Ovary (tissue), 10 donors: ENCODE measurements at places on chromosomes 7 and 10. TPM values are rescaled to one million over a fixed set of nuclear protein-coding genes. Genes with fewer than 3 reads are reported as not detected.
A peak's percentile ranks its signal among the peaks of the same experiment; 100 is the strongest.

Gene SPDYE2B
- not detected for total RNA-seq

Gene GAD2
- total RNA-seq, result not detected

Gene EPO
- total RNA-seq, result not detected

Gene OGDHL
- total RNA-seq, result 2.9 TPM

Gene DPP6
- total RNA-seq, result 3.9 TPM

Gene PCGF5
- total RNA-seq, result 35.8 TPM

Gene SSC4D
- 1.4 TPM for total RNA-seq

DNA sequence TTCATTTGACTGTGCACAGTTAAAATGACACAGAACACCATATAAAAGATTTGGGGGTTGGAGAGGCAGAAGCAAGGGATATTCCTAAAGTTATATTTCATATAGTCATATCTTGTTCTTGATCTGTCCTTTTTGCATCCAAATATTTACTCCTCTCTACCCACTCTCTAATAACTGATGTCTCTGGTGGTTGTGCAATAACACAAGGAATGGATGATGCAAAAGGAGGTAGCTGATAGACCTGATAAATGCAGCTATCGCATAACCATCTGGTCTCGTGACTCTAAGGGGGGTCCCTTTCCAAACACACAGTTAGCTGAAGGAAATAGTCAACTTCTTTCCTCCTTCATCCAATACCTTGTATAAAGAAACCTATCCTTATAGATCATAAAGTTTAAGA lies 123.1 kb downstream of the POLR1F start:
- DNase-seq, result no peak

- DNase-seq, result no peak
These were observed 75.1 kb downstream of the HGF start for GRCh38 chr7:81694711-81695110.

DNA sequence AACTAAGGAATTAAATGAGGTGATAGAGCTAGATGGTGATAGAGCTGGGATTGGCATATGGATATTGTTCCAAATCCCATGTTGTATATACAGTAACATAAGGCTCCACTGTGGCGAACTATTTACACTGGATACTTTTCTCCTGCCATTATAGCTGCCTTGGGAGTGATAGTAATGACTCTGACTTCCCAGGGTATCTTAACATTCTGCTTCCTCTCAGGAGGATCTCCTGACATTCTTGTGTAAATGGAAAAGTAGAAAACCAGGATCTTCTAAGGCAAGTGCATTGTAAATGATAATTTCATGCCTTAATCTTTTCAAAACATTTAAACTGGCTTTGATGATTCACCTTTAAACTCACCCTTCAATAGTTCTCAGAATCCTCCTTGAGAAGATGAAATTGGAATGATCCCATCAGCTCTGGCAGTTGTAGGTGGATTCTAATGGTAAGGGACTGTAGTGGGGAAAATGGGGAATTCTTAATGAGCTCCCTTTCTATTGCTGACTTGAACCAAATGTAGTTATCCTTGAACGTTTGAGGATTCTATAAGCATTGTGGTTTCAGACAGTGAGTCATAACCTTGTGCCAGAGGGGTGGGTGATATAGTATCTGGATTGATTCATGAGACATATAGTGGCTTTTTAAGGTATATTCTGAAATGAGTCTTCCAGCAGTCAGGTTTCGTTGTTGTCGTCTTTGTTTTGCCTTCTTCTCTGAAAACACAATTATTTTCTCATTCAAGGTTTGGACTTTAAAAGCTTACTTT lies 450.0 kb downstream of the SUGCT start:
- no peak for DNase-seq

DNA sequence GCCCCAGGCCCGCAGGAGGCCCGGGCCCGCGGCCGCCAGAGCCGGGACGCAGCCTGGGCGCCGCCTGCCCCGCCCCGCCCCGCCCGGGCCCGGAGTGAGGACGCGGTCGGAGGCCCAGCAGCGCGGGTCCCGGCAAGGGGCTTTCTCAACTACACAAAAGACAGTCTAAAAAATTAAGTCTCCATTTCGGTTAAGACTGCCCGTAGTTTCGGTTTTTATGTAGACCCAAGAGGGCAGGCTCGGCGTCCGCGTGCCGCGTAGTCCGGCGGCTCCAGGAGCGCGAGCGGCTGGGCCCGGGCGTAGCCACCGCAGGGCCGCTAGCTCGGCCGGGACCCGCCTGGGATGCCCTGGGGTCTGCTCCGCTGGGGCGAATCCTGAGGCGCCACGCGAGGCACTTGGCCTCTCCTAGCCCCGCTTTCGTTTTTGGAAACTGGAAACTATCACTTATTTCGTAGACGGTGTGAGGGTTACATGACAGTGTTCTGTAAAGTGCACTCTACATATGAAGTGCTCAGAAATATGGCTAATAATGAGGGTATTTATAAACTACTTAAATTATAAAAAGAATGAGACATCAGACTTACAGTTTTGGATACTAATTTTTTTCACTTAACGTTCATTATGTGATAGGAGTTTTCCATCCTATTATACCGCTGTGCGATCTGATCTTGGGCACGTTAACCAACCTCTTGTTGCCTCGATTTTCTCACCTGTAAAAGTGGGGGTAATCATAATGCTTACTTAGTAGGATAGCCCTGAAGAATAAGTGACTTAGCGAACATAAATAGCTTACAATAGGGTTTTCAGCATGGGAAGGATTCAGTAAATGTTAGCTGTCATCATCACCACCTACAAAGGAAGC lies 573 bp downstream of the BLVRA start:
- DNase-seq, result peak; percentile 37

DNA sequence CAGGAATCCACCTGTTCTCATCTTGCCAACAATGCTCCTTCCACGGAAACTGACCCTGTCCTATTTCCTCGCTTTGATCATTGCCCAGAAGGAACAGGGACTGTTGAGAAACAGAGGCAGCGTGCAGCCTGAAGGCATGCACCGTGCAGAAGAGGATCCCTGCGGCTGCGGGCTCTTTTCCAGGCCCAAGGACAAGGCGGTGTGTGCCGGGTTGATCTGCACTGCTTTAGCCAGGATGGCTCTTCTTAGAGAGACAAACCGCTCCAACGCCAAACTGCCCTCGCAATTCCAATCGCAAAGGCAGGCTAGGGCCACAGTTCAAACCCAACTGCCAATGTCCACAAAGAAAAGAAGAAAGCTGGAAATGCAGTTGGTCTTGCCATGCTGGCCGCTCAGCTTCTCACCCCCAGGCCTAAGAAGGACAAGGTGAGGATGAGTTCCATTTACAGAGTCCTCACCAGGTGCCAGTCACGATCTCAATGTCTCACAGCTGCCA lies 26.5 kb downstream of the BRI3 start:
- DNase-seq, result no peak

DNA sequence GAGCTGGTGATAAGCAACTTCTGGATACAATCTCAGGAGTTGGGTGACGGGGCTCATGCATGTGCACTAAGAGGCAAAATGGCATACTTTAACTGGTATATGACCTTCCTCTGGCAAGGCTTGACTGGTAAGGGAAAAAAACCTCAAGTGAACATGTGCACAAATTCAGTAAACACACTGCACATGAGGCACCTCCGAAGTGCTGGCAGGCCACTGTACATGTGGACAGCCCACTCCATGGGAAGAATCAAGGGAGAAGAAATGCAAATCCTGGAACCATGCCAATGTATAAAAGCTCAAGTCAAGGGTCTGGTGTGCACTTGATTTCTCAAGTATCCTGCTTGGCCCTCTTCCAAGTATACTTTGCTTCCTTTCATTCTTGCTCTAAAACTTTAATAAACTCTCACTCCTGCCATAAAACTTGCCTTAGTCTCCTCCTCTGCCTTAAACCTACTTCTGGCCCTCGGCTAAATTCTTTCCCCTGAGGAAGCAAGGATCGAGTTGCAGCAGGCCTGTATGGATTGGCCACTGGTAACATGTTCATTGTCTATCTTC lies 167.2 kb downstream of the RAMP3 start:
- DNase-seq, result no peak

GRCh38 chr7:66847879-66848790 lies 72.9 kb upstream of the TMEM248 start:
- no peak for DNase-seq

- DNase-seq, result no peak
These were observed 31.5 kb downstream of the EGFR start for GRCh38 chr7:55050281-55050680.

GRCh38 chr10:112883360-112884178 lies 66.5 kb upstream of the TCF7L2 start:
- no peak for DNase-seq

DNA sequence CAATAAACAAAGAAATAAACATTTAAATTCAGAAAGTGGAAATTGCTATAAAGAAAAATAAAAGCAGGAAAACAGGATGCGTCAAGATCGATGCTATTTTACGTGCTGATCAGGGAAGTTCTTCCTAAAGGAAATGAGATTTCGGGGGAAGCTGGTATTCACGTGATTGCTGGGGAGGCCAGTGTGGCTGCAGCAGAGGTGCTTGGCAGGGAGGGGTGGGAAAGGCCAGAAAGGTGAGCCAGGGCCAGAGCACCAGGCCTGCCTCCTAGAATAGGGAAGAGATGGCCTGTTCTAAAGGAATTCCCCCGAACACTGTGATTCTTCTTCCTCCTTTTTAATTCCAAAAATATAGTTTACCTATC lies 923 bp upstream of the CREB3L2 start:
- no peak for DNase-seq

GRCh38 chr7:104363355-104363754 lies 35.0 kb downstream of the LHFPL3 start:
- no peak for DNase-seq

DNA sequence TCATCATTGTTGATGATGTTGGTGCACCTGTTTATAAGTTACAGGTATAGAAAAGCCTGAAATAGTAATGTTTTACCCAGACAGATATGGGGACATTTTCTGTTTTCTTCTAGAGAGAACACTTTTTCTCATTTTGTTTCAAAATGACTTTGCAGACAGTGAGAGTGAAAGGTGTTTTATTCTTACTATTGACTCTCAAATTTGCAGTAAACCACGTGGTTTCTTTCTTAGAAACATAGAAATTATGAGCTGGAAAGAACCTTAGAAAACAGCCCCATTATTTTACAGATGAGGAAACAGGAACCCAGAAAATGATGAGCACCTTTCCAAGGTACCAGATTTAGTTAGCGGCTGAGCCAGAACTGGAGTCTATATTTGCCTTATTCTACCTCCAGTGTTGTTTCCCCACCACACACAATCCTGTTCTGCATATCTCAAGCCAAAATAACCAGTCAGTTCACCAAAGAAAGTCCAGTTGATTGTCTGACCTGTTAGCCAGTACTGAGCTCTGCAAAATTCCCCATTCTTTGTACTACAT lies 138.9 kb upstream of the AHR start:
- no peak for DNase-seq

DNA sequence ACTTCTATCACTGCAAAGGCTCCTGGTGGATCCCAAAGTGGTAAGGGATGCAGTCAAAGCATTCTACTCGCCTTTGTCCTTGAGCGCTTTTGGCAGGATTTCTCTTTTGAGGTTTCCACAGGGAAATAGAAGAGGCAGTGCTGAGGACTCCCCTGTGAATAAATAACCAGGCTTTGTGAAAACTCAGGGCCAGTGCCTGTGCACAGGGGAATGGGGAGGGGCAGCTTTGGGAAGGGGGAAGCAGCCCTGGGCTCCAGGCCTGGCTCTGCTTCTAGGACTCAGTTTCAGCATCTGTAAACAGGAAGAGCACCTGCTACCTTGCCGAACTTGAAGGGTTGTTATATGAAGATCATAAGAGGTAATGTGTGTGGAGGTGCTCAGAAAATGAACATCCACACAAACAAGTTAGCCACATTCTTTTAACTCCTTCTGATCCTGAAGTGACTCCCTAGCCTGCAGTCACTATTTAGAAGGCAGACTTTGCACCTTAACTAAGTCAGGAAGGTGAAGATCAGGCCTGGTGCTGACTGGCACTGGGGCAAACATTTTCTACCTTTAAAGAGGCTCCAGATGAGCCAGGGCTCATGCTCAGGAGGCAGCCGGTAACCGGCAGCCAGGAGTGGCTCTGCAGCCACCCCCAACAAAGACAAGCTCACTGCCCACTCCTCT lies 22.5 kb upstream of the MMP21 start:
- DNase-seq, result no peak

DNA sequence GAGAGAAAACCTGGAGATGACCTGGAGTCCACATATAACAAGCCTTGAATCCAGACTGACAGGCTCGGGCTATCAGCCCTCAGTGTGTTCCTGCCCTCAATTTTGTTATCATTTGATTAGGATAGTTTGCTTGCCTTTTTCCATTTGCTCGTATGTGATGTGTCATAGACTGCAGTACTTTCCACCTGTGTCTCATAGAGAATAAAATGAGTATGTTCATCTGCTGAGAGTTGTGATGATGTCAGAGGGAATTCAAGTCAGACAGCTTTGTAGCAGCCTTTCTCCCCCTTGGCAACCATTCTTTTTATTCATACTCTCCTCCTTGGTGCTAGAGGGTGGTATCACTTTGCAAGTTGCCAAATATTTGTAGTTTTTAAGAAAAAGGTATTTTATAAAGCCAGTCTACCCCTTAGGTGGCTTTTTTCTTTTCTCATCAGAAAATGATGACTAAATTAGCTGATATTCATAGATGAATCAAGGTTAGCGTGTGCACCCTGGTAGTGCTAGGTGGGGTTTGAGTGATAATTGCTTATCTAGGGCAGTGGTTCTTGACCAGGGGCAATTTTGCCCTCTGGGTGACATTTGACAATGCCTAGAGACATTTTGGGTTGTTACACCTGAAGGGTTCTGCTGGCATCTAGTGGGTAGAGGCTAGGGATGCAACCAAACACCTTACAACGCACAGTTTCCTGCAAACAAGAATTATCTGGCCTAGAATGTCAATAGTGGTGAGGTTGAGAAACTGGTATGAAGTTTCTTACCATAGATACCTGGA lies 5.4 kb downstream of the SGPL1 start:
- no peak for DNase-seq

- DNase-seq, result no peak
These were observed 29.2 kb downstream of the TDRD1 start for GRCh38 chr10:114208351-114208750.

GRCh38 chr10:5282137-5282536 lies 82.6 kb upstream of the UCN3 start:
- DNase-seq, result no peak

GRCh38 chr10:44801383-44802327 lies 109.5 kb upstream of the TMEM72 start:
- DNase-seq, result peak; percentile 85

GRCh38 chr7:131038153-131038552 lies 289.5 kb upstream of the MKLN1 start:
- DNase-seq, result no peak

- no peak for DNase-seq
These were observed 221.6 kb downstream of the DGKI start for GRCh38 chr7:137625197-137625596.

DNA sequence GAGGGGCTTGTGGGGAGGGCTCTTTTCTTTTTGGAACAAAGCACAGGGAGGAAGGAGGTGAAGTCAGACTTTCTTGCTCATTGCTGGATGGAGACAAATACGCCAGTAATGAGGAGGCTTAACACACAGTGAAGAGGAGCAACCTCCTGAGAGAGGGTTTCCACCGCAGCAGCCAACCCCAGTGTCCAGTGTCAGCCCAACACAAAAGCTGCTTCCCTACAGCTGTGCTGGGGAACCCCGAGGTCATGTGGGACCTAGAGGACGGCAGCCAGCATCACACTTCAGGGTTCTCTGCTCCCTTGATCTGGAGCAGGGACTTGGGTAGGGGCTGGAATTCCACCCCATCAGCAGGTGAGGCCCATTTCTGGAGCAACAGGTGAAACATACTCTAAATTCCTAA lies 7.7 kb downstream of the BLNK start:
- DNase-seq, result no peak
